Fibroblast of skin of abdomen (primary cell): ENCODE measurements at places on chromosomes 1 and 21.

GRCh38 chr1:2482588-2482987 is 6.5 kb downstream of the PLCH2 start:
- DNase-seq, result no peak

GRCh38 chr1:111821121-111821745 is 65.5 kb downstream of the DDX20 start:
- DNase-seq, result no peak

DNA sequence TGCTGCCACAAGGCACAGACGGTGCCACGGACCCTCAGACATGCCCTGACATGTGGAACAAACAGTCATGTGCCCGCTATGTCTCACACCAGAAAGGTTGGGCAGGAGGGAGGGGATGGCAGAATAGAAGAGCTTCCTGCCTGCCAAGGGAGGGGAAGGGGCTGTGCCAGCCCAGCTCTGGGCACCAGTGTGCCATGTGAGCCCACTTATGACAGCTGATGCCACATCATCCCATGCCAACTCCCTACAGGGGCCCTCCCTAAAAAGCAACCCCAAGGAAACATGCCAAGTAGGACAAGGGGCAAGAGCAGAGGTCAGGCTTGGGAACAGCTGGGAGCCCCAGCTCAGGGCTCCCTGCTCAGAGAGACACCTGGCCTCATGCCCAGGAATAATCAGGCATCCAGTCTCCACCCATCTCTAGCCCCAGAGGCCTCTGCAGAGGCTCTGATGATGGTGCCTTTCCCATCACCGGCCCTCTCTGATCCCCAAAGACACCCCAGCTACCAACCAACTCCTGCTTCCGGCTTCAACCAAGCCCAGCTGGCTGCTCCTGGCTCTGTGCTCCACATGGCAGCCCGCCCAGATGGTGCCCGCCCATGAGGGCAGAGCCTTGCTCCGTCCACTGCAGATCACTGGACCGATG is 10.3 kb downstream of the ADGRB2 start:
- DNase-seq, result no peak

- DNase-seq, result peak; percentile 44
Observed at GRCh38 chr1:81549588-81550127, 251.1 kb upstream of the ADGRL2 start.

DNA sequence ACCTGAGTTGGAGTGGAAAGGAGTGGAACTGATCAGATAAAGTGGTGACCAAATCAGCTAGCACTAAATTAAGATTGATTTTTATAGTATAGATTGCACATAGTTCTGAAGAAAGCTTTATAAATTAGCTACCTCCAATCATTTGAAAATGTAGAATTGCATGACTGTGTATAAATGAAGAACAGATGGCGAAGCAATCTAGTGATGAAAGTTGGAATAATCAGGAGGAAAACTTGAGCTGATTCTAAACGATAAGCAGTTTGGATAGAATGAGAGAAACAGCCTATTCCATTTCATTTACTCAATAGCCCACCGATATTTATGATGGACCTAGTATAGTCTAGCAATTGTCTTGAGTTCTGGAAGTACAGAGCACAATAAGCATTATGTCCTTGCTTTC is 661.5 kb downstream of the PLA2G4A start:
- peak; percentile 10 for DNase-seq

DNA sequence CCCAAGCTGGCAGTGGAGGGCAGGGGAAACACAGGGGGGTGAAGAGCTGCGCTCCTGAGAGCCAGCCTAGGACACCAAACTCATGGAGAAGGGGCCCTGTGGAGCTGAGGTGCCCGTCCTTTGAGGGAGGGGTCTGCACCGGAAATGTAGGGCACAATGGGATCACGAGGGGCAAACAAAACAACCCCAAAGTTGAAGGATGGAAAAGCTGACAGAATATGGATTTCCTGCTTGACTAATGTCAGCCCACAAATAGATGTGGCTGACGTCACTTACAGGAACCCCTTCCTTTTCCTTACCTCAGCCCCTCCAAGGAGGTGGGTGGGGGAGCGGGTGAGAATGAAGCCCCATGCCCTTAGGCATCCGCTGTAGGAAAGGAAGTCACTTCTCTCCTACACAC is 110.9 kb downstream of the KCNN3 start:
- DNase-seq, result no peak

GRCh38 chr1:1168451-1169411 is 4.9 kb upstream of the TTLL10 start:
- no peak for DNase-seq

GRCh38 chr1:64343105-64343822 is 126.7 kb upstream of the CACHD1 start:
- peak; percentile 37 for DNase-seq

DNA sequence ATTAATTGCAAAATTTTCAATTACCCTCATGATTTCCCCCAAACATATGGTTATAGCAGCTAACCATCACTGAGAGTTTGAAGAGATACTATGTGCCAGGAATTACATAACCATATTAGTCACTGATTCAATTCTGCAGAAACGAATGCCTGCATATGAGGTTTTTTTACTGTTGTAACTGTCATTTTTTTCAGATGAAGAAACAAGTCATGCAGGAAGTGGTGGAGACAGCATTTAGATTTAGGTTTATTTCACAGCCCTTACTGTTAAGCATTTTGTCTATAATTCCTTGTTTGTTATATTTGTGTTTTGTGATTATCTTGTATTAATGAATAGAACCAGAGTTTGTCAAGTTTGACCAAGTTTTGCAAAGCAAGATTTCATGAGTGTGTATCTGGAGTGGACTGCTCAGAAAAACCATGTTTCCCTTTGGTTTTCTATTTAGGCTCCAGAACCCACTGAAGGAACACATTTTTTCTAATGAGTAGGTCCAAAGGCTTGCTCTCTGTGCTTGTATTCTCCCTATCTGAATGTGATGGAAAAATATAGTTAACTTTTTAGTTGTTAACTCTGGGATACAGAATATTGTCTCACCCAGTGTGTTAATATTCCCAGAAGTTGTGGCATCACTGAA is 308.5 kb upstream of the ADAMTS5 start:
- DNase-seq, result peak; percentile 91

GRCh38 chr1:162977944-162978568 is 91.1 kb upstream of the RGS4 start:
- peak; percentile 72 for DNase-seq

DNA sequence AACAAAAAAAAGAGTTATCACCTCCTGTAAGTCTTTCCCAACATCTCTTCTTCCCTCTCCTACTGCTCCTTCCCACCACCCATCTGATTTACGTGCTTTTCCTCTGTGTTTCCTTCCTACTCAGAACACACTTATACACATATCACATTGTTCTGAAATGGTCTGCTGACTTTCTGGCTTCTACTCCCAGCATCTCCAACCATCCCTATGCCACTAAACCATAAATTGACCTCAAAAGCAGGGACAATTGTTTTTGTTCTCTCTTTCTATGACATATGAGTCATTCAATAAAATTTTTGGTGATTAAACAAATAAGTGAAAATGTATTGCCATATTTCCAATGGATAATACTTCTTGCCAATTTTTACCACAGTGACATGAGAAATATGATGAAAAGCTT is 8.2 kb downstream of the GOLPH3L start:
- no peak for DNase-seq

DNA sequence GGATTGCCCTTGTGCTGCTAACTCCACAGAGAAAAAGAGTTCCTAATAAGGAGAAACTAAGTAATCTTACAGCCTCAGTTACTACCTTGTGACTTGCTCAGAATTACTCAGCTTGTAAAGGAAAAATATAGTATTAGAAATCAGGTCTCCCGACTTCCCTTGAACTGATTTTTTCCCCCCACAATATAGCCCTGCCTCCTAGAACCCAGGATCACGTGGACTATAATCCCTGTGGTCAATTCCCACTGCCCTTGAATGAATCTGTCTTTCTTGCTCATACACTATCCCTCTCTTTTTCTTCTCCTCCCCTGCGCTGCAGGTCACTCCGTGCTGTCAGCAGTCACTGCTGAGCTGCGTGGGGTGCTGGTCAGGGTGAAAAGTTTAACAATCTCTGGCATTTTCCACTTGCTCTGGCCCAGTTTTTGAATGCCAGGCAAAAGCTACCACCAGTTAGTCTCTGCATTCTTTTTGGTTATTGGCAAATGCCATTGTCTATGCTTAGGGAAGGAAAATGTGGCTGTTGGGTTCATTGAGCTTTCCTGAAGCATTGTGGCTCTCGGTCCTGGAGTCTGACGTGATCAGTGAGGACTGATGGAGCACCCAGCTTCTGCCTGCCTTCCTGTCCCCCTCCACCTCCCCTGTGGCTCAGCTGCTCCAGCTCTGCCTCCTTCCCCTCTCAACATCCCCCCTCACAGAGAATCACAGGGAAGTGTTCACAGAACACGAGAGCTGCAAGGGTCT is 1.9 kb upstream of the MYOC start:
- DNase-seq, result peak; percentile 43

DNA sequence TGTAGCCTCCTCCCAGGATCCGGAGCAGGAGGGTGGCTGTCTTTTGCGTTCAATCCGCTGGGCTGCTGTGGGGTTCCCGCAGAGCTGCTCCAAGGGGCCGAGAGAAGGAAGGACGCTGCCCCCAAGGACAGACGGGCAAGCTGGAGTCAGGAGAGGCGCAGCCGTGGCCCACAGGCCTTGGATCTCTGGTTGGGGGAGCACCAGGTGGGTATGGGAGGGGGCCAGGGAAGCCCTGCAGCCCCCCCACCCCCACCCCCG is 15.9 kb upstream of the SKI start:
- no peak for DNase-seq

GRCh38 chr1:244106176-244106575 is 55.1 kb downstream of the ZBTB18 start:
- DNase-seq, result no peak

DNA sequence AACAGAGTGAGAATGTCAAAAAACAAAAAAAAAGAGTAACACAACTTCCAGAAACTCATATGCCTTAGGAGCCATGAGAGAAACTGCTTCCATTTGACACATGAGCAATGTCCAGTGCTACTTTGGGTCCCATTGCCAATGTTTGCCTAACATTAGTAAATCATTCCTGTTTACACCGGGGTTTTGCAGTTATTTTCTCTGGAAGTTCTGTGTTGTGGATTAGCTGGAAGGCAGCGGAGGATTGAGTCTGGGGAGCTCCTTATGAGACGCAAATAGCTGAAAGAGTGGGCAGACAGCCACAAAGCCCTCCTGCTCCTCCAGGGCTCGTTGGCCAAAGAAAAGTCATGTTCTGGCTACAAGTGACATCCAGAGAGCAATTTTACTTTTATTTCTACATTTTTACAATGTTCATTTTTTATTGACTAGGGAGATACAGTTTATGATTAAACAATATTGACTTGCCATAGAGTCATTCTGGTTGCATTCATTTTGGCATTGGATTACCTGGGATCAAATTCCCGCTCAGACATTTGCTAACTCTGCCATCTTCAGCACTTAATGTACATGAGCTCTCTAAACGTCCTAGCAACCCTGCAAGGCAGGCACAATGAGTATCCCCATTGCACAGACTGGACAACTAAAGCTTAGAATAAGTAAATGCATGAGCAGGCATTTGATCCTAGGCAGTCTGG is 66.4 kb upstream of the GALNT2 start:
- DNase-seq, result no peak
